ENCODE measurements at places on chromosomes 16 and 17.

DNA sequence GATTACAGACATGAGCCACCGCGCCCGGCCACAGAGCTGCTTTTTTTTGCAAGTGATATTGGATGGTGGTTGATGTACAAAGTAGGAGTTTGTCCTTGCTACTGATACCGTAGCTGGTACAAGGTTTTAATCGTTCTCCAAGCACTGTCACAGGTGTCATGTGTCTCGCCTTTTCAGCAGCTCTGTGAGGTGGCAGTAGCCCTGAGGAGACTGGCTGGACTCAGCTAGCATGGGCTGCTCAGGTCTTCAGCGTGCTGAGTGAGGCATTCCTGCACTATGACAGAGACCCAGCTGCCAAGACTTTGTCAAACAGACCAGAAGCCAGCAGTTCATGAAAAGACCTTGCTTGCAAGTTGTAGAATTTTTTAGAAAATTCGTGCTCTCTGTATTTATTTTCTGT, 7.2 kb downstream of the WWOX start:
- no peak for DNase-seq

DNA sequence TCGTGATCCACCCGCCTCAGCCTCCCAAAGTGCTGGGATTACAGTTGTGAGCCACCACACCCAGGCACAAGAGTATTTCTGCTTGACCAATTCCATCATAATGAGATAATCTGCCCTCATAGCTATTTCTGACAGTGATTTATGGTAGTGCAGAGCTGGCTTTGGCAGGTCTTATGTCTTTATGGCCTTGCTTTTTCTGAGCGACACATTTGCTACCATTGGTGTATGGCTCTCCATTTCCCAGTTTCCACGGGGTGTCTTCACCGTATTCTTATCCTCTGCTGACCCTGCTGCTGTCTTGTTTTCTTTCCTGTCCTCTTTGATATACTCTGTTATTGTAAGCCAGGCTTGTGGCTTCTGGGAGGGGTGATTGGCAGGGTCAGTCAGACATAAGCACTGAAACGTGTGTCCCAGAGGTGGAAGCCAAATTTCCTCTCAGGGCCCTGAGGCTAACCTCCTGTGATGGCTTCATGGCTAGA, 161.1 kb upstream of the TBX2 start:
- DNase-seq: no peak

DNA sequence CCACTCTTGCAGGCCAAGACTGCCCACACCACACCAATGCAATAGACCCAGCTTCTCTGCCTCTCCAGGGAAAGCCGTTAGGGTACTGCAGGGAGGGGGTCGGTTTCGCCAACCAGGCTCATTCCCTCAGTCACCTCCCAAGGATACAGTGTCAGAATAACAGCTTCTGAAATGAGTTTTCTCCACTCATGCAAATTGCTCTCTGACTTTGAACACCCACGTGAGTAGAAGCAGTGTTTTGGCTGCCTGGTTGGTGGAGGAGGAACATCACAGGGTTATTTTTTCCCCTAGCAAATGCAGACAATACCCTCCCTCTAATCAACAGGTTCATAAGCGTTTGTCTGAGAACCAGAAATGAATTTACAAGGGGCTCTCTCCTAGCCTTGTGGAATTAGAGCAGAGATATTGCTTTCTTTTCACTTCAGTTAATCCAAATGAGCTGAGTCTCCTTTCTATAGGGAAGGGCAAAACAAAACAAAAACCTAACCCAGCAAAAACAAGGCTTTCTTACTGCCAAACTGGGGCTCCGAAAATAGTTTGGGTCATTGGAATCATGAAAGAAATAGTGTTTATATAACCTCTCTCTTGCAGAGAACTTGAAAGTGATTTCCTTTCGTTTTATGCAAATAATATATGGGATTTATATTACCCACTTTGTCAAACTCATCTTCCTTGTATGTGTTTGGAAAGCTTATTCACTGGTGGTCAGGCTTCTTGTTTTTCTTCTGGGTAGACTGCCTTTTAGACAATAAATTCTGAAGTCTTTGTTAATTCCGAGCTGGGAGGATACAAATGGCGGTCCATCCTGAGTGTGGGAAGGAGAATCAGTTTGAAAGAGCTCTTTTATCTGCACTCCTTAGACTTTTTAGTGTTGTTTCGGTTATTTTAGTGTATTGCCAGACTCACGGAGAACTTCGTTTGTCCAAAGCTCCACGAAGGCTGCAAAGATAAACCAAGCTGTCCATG, 229.9 kb downstream of the MSI2 start:
- no peak for DNase-seq

DNA sequence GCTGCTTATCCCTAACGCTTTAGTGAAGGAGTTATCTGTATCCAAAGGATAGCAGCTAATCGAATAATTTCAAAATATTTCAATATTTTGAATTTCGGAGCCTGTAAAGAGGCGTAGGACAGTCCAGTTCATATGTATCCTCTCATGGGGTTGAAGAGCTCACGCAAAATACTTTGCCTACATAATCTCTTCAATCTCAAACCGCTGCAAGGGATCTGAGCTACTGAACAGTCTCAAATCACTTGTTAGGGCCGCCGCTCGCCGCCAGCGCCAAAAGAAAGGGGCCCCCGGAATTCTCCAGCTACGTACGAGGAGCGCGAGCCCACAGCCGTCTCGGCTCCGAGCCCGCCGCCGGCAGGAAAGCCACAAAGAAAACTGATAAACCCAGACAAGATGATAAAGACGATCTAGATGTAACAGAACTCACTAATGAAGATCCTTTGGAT, 601 bp upstream of the RFWD3 start:
- DNase-seq: no peak

- peak; percentile 27 for DNase-seq
These were observed 16.1 kb upstream of the TNFRSF13B start for GRCh38 chr17:16987830-16988601.

All from stimulated activated CD4-positive, alpha-beta T cell treated with anti-CD3 and anti-CD28 coated beads, Interleukin-1b, Interleukin-23, amount 100 ng/mL, for 1 hour (primary cell).